ENCODE measurements at places on chromosomes 5 and 9.

DNA sequence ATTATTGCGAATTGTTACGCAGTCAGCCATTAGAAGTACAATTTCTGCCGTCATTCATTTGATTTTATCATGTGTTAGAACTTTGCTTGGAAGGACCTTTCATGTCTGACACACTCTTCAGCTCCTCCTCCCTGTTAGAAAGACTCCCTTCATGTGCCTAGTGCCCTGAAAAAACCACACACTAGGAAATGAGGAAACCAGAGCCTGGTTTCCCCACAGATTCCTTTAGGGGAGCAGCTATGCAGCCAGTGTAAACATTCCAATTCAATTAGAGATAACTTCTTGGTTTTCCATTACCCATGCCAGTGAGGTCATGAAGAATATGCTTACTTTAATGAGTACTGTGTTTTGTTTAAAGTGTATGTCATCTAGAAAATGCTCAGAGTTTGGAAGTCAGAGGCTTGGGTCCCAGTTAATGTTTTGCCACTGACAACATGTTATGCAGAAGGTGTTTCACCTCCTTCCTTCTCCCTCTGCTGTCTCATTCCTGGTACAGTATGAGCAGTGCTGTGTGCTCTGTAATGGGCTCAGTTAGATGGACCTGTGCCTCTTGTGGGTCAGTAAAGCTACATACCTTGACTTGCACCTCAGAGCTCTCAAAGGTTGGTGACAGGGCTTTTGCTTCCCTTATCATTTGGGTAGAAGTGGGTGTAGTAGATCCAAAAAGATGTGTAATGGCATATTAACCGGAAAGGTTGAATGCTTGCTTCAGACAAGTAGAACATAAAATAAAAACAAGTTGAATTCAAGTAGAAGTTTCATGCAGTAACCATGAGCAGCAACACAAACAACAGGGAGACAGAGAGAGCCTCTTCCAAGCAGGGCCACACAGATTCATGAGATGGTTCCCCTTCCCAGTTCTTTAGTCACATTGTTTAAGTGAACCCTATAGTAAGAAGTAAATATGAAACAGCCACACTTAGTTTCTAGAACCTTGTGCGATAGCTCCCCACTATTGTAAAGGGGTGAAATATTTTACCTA is 52.6 kb upstream of the TNFAIP8 start:
- no peaks in the 10 kb centered on the region for H3K27me3 ChIP-seq
- H3K27ac ChIP-seq = no peak overlapping the region
- no peak for DNase-seq

- H3K27me3 ChIP-seq = no peaks in the 10 kb centered on the region
- H3K36me3 ChIP-seq = no peaks in the 10 kb centered on the region
- no peak overlapping the region for H3K27ac ChIP-seq
- no peak overlapping the region for H3K4me3 ChIP-seq
These were observed 81.8 kb downstream of the SHC3 start for GRCh38 chr9:89096807-89097206.

GRCh38 chr5:157400741-157401495 is 59.1 kb upstream of the NIPAL4 start:
- H3K4me1 ChIP-seq = no peaks in the 10 kb centered on the region
- no peaks in the 10 kb centered on the region for H3K36me3 ChIP-seq
- no peak overlapping the region for H3K27ac ChIP-seq
- H3K4me3 ChIP-seq = no peak overlapping the region
- DNase-seq = no peak

DNA sequence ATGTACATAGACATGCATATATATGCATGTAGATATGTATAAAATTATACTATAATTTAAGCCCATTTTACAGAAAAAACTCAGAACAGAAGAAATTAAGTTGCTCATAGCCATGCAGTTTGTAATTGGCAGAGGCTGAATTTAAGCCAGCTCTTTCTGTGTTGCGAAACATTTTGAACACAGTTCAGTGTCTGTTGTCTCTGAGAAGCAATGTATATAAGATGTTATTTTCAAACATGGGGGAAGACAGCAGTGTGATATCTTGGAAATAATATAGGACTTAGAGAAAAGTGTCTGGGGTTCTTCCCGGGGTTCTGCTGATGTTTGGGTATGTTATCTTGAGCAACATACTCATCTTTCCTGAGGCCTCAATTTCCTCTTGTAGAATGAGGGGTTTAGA is 37.6 kb downstream of the SVEP1 start:
- no peaks in the 10 kb centered on the region for H3K27me3 ChIP-seq
- DNase-seq = no peak
- H3K27ac ChIP-seq = no peak overlapping the region
- no peak overlapping the region for H3K4me3 ChIP-seq
- H3K4me1 ChIP-seq = no peaks in the 10 kb centered on the region

DNA sequence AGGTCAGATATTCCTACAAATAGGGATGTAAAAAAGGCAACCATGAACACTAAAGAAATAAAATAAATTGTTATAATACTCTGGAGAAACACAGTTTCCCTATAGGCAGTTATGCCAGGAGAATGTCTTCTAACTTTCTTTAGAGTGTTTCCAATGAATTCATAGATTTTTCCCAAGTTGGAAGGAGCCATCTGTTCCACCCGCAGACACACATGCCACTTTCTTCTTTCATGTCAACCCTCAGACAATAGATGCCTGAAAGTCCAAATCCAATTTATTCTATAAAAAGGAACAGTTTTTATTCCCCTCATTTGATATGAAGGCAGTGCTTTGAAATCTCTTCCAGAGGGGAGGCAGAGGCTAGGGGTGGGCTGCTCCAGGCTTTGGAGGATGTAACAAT is 418.1 kb downstream of the ACTL7B start:
- H3K36me3 ChIP-seq = no peaks in the 10 kb centered on the region
- DNase-seq = no peak
- H3K27ac ChIP-seq = no peak overlapping the region
- H3K4me1 ChIP-seq = no peaks in the 10 kb centered on the region
- no peaks in the 10 kb centered on the region for H3K27me3 ChIP-seq

GRCh38 chr9:34001951-34002350 is 46.7 kb downstream of the UBAP2 start:
- DNase-seq = no peak
- H3K36me3 ChIP-seq = no peaks in the 10 kb centered on the region
- no peak overlapping the region for H3K4me3 ChIP-seq
- no peaks in the 10 kb centered on the region for H3K4me1 ChIP-seq

DNA sequence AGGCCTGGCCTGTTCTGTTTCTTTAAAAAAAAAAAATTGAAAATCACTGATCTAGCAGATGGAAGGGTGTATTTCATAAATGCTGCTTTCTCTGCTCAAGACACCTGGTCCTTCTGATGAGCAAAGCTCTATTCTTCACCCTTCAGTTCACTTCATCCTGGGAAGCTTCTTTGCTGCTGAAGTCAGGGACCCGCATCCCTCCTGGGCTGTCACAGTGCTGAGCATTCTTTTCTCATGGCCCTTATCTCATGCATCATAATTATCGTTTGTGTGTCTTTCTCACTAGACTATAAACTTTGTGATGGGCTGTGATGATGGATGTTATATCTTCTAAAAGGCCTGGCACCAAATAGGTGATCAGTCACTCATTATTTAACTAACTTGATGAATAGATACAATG is 461.0 kb downstream of the GADD45G start:
- H3K27me3 ChIP-seq = no peaks in the 10 kb centered on the region
- no peak for DNase-seq
- no peak overlapping the region for H3K4me3 ChIP-seq
- no peak overlapping the region for H3K27ac ChIP-seq
